Activated CD8-positive, alpha-beta memory T cell treated with anti-CD3 and anti-CD28 coated beads, Interleukin-2, amount 10 ng/mL, durations not matched to agents 7 days and 5 days (primary cell): ENCODE measurements at places on chromosomes 5 and 9. TPM values are rescaled to one million over a fixed set of nuclear protein-coding genes. Genes with fewer than 3 reads are reported as not detected.

DTWD2 gene
- total RNA-seq, result 2.6 TPM

- H3K4me3 ChIP-seq, result no peak overlapping the region
- no peaks in the 10 kb centered on the region for H3K36me3 ChIP-seq
- H3K4me1 ChIP-seq, result no peaks in the 10 kb centered on the region
- H3K27me3 ChIP-seq, result no peaks in the 10 kb centered on the region
- no peak for DNase-seq
Measured at GRCh38 chr5:150502106-150502505, 5.8 kb upstream of the NDST1 start.

PCDHB13 gene
- not detected for total RNA-seq

DNA sequence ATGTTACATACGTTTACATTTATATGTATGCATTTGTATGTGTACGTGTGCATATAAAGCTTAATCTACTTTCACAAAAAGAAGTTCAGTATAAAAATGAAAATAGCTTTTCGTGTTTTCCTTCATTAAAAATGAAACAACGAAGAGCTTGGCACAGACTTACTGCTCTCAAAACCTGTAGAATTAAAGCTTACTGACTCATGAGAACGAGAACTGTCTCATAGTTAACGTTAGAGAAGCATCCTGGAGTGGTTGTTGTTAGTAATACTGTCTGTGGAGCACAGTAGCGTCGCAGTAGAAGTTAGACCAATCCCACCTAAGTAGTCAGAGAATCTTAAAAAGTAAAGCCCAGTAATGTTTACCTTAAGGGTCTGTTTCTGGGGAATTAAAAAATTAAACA lies 1.3 kb downstream of the MAT2B start:
- H3K4me3 ChIP-seq, result peak overlapping the region; percentile 85
- peaks cover 44% of the 10 kb centered on the region for H3K4me1 ChIP-seq
- DNase-seq, result no peak
- H3K27ac ChIP-seq, result peak overlapping the region; percentile 93
- H3K27me3 ChIP-seq, result no peaks in the 10 kb centered on the region

GRCh38 chr5:18370531-18370930 lies 736.3 kb downstream of the TAF11L14 start:
- H3K36me3 ChIP-seq, result no peaks in the 10 kb centered on the region
- no peak overlapping the region for H3K27ac ChIP-seq
- no peaks in the 10 kb centered on the region for H3K27me3 ChIP-seq
- no peaks in the 10 kb centered on the region for H3K4me1 ChIP-seq

DNA sequence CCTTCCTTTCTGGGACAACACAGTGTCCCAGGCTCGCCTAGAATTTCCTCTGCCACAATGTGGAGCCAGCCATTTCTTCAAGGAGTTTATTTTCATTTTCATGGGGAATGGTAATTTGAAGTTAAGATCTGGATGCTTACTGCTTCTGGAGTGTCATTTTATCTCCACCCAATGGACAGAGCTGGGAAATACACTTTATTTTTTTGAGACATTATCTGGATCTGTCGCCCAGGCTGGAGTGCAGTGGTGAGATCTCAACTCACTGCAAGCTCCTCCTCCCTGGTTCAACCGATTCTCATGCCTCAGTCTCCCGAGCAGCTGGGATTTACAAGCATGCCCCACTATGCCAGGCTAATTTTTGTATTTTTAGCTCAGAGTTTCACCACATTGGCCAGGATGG lies 12.7 kb upstream of the THG1L start:
- no peak overlapping the region for H3K4me3 ChIP-seq
- H3K27me3 ChIP-seq, result no peaks in the 10 kb centered on the region

- H3K27ac ChIP-seq, result no peak overlapping the region
- no peak for DNase-seq
- no peaks in the 10 kb centered on the region for H3K36me3 ChIP-seq
- no peaks in the 10 kb centered on the region for H3K4me1 ChIP-seq
Measured at GRCh38 chr5:166581826-166582225, 1709.6 kb upstream of the WWC1 start.

DNA sequence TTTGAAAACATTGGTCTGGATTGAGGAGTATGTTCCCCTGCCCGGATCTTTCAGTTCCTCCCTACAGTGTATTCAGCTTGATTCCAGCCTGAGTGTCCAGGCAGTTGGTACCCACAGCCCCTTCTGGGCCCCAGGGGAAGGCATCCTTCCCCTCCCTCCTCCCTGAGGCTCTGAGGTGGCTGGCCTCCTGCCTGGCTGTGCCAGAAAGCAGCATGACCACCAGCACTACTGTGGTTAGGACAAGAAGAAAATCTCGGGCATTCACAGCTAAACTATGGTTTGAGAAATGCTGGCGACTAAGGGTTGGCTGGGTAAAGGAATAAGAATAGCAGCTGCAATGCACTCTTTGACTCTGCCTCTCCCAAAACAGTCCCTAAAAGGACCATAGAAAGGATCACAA lies 84.6 kb upstream of the LIFR start:
- peaks cover 6% of the 10 kb centered on the region for H3K27me3 ChIP-seq
- no peak for DNase-seq
- no peaks in the 10 kb centered on the region for H3K4me1 ChIP-seq
- no peak overlapping the region for H3K4me3 ChIP-seq

DNA sequence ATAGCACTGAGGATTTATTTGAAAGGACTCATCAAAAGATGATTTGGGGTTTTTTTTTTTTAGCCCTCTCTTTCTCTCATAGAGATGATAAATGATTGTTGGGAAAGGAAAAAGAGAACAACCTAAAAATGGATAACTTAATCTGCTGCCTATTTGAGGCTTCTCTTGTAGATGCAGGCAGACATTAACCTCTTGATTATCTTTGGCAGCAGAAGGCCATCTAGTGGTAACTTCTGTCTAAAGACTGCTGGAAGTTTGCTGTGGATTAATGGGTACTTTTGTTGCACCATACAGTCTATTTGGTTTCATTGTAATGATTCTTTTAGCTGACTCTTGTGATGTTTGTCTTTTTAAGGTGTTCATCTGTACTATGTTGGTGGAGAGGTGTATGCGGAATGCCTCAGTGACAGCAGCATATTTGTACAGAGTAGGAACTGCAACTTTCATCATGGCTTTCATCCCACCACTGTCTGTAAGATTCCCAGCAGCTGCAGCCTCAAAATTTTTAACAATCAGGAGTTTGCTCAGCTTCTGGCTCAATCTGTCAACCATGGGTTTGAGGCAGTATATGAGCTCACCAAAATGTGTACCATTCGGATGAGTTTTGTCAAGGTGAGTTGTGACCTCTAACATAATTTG lies 18.8 kb downstream of the SMIM32 start:
- H3K4me1 ChIP-seq, result no peaks in the 10 kb centered on the region
- no peak overlapping the region for H3K27ac ChIP-seq
- DNase-seq, result no peak
- no peak overlapping the region for H3K4me3 ChIP-seq
- no peaks in the 10 kb centered on the region for H3K27me3 ChIP-seq

CDH6 gene
- not detected for total RNA-seq
